SK-N-SH (cell line): ENCODE measurements at places on chromosomes 4 and X.

DNA sequence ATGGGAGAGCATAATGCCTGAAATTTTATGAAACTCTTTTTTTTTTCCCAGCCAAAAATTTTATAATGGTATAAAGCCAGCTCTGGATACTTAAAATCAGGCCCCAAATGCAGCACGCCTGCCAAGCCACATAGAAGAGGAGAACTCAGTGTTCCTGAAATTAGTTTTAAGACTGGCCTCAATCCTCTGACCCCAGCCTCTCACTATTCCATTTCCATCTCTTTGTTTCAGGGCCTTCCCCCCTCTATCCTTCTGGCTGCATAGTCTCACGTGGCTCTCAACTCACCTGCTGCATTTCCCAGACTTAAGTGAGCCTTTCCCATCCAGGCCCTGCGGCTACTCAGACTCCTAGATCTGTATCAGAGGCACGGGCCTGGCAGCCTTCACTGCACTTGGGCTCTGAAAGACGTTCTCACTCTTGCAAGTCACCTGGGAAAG lies 5.2 kb upstream of the CBR4 start:
- H3K4me3 ChIP-seq, result no peak overlapping the region
- H3K4me1 ChIP-seq, result peaks cover 19% of the 10 kb centered on the region
- H3K27me3 ChIP-seq, result no peaks in the 10 kb centered on the region
- no peak overlapping the region for H3K27ac ChIP-seq
- no peak for DNase-seq

DNA sequence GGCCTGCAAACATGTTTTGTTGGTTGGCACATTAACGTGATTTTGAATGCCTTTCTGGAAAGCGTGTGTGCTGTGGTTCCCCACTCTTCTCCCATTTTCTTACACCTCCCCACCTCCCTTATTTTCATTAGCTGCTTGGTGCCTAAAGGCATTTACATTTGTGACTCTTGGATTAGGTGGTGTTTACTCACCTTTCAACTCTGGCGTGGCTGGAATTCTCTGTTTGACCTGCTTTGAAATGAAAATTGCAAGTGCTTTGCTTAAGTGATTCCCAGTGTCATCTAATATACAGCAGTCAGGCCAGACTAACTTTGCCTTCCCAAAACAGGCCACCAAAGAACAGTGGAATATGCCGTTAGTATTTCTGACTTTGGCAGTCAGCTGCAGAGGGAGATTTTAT lies 80.5 kb downstream of the NHSL2 start:
- no peaks in the 10 kb centered on the region for H3K36me3 ChIP-seq
- H3K27me3 ChIP-seq, result peaks cover 11% of the 10 kb centered on the region; the same call in 1 of the 2 replicates
- no peak for DNase-seq
- no peaks in the 10 kb centered on the region; the same call in 1 of the 2 replicates for H3K4me1 ChIP-seq
- no peak overlapping the region for H3K4me3 ChIP-seq

DNA sequence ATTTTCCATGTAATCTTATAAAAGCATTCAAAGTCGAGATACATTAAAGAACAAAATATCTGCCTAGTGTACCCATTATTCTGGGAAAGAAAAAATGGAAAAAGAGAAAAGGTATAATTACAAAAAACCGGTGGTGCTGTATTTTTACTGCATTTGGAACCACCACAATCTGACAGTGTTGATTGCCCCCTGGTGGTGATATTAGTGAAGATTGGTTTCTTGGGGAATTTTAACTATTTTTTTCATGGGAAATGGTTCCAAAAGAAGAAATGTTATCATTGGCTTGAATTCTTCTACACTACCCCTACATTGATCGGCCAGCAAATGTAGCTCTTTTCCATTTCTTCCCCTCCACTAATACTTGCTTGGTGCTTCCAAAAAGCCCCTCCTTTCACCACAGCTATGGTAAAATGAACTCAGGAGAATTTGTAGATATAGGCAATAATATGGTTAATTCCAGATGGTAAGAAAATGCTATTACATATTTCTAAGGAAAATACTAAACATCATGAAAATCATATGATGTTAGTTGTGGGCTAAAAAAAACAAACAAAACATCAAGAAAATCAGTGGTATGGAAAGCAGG lies 50.0 kb downstream of the COX18 start:
- no peaks in the 10 kb centered on the region for H3K4me1 ChIP-seq
- no peak overlapping the region for H3K27ac ChIP-seq

DNA sequence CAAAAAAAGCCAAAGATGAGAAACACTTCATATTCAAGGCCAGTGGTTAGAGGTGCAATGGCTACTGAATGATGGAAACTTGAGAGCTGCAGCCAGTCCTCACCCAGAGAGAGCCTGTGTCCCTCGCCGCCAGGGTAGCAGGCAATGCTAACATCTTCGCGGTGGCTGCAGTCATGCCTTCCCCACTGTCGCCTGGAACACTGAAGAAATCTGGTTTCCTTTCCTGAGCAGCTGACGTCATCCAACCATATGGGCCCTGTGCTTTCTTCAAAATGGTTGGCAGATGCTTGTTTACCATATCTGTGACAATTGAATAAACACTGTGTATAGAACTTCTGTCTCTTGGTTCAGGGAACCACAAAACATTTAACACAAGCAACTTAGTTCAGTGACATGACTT lies 39.7 kb downstream of the PRSS12 start:
- H3K27ac ChIP-seq, result no peak overlapping the region
- H3K4me3 ChIP-seq, result no peak overlapping the region
- H3K4me1 ChIP-seq, result no peaks in the 10 kb centered on the region
- no peak for DNase-seq

DNA sequence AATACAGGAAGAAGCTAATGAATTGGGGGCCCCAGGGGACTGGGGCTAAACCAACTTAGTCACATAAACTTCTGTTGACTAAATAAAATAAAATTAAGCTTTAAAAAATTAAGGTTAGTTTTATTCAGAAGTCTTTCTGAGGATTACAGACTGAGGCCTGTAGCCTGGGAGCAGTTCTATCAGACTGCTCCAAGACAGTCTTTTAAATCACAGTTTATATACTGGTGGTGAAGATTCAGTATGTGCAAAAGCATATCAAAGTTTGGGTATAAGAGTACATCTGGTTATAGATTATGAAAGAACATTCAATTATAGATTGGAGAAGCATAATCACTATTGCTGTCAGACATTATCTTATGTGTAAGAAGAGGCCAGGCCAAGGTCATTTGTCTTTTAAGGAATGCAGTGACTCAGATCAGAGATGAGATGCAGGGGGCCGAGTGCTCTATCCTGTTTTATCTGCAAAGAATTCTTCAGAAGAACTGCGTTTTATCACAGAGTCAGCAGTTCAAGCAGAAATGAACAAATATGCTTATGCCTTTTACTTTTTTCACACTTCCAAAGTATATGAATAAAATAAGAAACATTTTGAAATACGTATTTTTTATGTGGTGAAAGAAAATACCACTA lies 109.4 kb downstream of the PDHA2 start:
- H3K4me1 ChIP-seq, result no peaks in the 10 kb centered on the region
- no peaks in the 10 kb centered on the region for H3K27me3 ChIP-seq
- H3K4me3 ChIP-seq, result no peak overlapping the region
- DNase-seq, result no peak
- H3K27ac ChIP-seq, result no peak overlapping the region
- no peaks in the 10 kb centered on the region for H3K36me3 ChIP-seq

DNA sequence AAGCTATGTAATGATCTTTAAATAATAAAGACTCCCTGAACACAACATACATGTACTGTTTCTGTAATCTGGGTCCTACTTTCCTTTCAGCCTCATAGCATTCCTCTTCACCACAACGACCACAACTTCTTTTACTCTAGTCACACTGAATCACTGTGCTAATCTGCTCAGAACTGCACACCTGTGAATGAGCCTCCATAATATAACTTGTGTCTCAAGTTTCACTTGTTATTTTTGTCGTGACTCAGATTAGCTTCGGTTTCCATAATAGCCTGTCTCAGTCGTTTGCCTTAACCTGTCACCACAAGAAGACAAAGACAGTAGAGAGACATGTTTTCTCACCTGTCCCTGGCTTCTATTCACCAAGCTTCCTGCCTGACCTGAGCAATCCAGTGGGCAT lies 61.8 kb downstream of the MAGED1 start:
- H3K4me1 ChIP-seq, result no peaks in the 10 kb centered on the region
- H3K4me3 ChIP-seq, result no peak overlapping the region
- H3K27me3 ChIP-seq, result 0 out of 2 replicates have a peak, but pooled peaks cover 6% of the 10 kb centered on the region
- H3K27ac ChIP-seq, result no peak overlapping the region
- H3K36me3 ChIP-seq, result no peaks in the 10 kb centered on the region

DNA sequence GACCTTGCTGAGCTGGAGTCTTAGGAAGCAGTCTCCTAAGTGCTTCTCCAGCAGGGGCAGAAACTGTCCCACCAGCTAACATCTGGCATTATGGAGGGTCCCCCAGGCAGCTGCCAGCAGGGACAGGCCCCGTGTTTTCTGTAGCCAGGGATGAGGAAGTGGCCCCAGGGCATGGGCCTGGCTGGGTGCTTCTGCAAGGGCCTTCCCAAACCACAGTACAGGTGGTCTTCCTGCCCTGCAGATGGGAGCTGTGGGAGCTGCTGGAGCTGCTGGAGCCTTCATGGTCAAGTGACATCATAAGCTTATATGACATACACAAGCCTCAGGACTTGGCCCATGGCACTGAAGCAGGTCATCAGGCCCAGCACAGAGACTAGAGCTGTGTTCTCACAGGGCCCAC lies 5.0 kb upstream of the MSANTD1 start:
- H3K27me3 ChIP-seq, result no peaks in the 10 kb centered on the region
- no peak overlapping the region for H3K4me3 ChIP-seq
- no peak for DNase-seq
- no peaks in the 10 kb centered on the region for H3K36me3 ChIP-seq
- H3K27ac ChIP-seq, result no peak overlapping the region
- H3K4me1 ChIP-seq, result no peaks in the 10 kb centered on the region

GRCh38 chr4:177225605-177226004 lies 84.1 kb upstream of the NEIL3 start:
- no peaks in the 10 kb centered on the region for H3K4me1 ChIP-seq
- H3K36me3 ChIP-seq, result no peaks in the 10 kb centered on the region
- no peak for DNase-seq
- H3K27me3 ChIP-seq, result no peaks in the 10 kb centered on the region
- no peak overlapping the region for H3K4me3 ChIP-seq

DNA sequence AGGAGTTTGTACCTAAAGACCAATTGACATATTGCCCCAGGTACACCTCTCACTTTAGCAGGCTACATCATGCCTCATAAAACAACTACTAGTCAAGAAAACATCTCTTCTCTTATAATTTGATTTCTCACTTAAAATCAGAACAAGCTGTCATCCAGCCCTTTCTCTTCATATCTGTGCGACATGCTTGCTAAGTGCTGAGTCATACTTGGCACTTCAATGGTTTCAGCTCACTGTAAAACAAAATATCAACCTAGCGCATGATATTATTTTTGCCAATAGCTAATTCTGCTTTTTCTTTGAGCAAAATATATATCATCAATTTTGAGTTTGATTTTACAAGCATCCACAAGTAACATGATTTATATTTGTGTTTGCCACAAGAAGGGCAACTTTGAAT lies 27.9 kb upstream of the FUNDC1 start:
- peaks cover 5% of the 10 kb centered on the region; the same call in 1 of the 2 replicates for H3K27me3 ChIP-seq
- no peak overlapping the region for H3K4me3 ChIP-seq
- no peak for DNase-seq
- H3K4me1 ChIP-seq, result no peaks in the 10 kb centered on the region
- H3K36me3 ChIP-seq, result no peaks in the 10 kb centered on the region

DNA sequence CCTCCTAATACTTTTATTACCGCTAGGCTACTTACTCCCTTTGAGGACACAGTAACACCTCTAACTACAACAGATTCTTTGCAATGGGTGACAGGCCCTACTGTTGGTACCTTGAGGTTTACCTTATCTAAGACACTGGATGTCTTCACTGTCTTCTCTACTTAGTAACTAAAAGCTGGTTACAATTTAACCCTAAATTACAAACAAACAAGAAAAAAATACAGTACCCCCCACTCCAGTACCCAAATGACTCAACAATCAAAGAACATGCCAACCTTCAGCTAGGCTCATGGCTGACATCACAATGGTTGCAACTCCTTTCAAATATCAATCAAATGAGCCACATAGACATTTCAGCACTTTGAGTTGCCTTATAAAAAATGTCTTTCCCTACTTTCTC lies 198.0 kb downstream of the GUCY2F start:
- H3K4me1 ChIP-seq, result no peaks in the 10 kb centered on the region
- no peak overlapping the region for H3K27ac ChIP-seq
- no peak for DNase-seq
- H3K27me3 ChIP-seq, result no peaks in the 10 kb centered on the region
- H3K4me3 ChIP-seq, result no peak overlapping the region

- H3K36me3 ChIP-seq, result no peaks in the 10 kb centered on the region
- DNase-seq, result peak; percentile 69
- H3K4me3 ChIP-seq, result no peak overlapping the region
- H3K27ac ChIP-seq, result no peak overlapping the region
- no peaks in the 10 kb centered on the region for H3K27me3 ChIP-seq
- no peaks in the 10 kb centered on the region for H3K4me1 ChIP-seq
These were observed 31.3 kb upstream of the ARHGEF38 start for GRCh38 chr4:105520819-105521790.

DNA sequence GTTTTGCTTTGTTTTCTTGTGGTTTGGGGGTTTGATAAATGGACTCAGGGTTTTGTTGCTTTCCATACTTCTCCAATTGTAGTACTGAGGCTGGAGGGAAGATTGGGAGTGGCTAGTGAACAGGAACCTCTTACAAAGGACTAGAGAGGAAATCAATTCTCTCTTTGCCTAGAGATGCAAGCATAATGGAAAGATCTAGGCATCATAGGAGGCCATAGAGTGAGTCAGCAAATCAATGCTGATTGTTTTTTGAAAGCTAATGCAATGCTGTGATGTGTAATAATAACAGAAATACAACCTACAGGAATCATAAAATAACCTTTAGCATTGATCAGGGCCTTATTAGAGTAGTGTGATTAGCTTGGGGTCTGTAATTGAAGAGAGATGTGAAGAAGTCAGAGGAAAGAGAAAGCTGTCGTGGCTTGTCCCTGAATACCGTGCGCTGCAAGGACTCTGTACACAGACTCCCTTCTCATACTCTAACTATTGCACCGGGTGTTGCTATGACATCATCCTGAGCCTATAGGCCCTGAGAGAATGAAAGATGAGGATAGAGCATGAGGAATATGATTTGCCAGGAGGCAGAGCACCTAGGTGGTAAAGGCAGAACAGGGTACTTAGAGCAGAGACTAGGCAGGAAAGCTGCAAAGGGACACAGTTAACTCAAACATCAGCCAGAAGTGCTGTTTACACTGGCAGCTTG lies 29.3 kb upstream of the GPR101 start:
- H3K36me3 ChIP-seq, result no peaks in the 10 kb centered on the region
- H3K27ac ChIP-seq, result no peak overlapping the region
- H3K27me3 ChIP-seq, result no peaks in the 10 kb centered on the region; the same call in 1 of the 2 replicates
- H3K4me1 ChIP-seq, result no peaks in the 10 kb centered on the region
- no peak for DNase-seq

DNA sequence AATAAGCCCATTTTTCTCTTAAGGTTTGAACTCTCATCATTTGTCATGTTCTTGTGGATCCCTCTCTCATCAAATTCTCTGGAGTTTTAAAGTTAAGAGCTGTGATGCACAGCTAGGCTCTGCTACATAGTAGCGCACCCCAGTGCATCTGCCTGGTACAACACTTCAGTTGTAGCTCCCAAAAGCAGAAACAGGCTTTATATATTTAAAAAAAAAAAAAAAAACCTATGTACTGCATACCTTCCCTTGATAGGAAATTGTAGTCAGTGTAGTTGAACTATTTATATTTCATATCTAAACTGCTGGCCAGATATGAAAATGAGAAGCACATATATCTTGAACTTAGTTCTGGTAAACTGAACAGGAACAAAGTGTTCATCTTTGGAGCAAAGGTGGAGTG lies 131.4 kb downstream of the KLHL13 start:
- no peaks in the 10 kb centered on the region; the same call in 1 of the 2 replicates for H3K4me1 ChIP-seq
- H3K27ac ChIP-seq, result peak overlapping the region; percentile 16; the same call in 1 of the 2 replicates
- no peaks in the 10 kb centered on the region for H3K36me3 ChIP-seq
- no peaks in the 10 kb centered on the region for H3K27me3 ChIP-seq
- H3K4me3 ChIP-seq, result no peak overlapping the region
- peak; percentile 16 for DNase-seq
